ENCODE measurements at places on chromosomes 4 and X. TPM values are rescaled to one million over a fixed set of nuclear protein-coding genes. Genes with fewer than 3 reads are reported as not detected.

- H3K27me3 ChIP-seq: no peaks in the 10 kb centered on the region
- no peak overlapping the region for H3K27ac ChIP-seq
- no peak for DNase-seq
- H3K4me3 ChIP-seq: no peak overlapping the region
- no peaks in the 10 kb centered on the region for H3K4me1 ChIP-seq
Observed at GRCh38 chr4:107734120-107734519, 14.1 kb upstream of the PAPSS1 start.

DNA sequence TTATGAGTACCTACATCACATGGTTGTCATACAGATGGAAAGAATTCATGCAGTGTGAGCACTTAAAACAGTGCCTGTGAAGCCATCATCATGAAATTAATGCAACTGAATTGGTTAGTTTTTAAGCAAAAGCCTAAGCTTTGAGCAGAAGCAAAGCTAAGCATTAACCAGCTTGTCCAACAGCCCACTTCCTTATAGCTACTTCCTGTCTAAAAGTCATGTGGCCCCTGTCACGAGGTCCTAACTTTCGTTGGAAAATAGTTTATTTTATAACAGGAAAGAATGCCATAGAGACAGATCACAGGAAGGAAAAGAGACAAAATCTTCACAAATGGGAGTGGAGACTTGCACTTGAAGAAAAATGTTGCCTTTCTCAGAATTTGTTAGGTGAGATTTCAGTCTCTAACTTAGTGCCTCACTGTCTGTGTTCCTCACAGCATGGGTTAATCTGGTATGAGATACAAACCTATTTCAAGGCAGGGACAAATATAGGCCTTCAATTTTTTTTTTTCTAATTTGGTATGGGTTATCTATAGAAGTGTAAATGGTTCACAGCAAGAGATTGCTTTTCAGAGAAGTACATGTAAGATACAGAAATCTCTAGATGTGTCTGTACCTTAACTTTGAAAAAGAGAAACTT lies 27.7 kb upstream of the VCX start:
- H3K27me3 ChIP-seq: no peaks in the 10 kb centered on the region
- H3K4me1 ChIP-seq: no peaks in the 10 kb centered on the region
- no peak for DNase-seq

Gene SSX2
- total RNA-seq: not detected

DNA sequence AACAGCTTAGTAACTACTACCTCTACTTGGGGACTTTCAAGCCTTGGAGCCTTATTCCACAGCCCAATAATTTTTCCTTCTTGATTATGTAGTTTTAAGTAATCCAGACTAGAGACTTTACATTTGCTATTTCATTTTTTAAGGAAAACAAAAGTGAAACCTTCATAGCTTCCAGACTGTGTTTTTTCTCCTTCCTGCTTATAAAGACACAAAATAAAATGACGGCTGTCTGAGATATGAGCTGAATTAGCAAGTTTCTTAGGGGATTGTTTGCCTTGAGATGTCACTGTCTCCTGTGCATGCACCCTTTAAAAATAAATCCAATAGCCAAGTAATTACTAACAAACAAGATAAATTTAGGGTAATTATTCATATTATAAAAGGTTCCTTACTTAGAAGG lies 78.8 kb upstream of the PACRGL start:
- H3K4me3 ChIP-seq: no peak overlapping the region
- no peak overlapping the region for H3K27ac ChIP-seq
- no peaks in the 10 kb centered on the region for H3K36me3 ChIP-seq
- DNase-seq: no peak
- H3K4me1 ChIP-seq: peaks cover 5% of the 10 kb centered on the region

Gene TMPRSS11D
- not detected for total RNA-seq

DNA sequence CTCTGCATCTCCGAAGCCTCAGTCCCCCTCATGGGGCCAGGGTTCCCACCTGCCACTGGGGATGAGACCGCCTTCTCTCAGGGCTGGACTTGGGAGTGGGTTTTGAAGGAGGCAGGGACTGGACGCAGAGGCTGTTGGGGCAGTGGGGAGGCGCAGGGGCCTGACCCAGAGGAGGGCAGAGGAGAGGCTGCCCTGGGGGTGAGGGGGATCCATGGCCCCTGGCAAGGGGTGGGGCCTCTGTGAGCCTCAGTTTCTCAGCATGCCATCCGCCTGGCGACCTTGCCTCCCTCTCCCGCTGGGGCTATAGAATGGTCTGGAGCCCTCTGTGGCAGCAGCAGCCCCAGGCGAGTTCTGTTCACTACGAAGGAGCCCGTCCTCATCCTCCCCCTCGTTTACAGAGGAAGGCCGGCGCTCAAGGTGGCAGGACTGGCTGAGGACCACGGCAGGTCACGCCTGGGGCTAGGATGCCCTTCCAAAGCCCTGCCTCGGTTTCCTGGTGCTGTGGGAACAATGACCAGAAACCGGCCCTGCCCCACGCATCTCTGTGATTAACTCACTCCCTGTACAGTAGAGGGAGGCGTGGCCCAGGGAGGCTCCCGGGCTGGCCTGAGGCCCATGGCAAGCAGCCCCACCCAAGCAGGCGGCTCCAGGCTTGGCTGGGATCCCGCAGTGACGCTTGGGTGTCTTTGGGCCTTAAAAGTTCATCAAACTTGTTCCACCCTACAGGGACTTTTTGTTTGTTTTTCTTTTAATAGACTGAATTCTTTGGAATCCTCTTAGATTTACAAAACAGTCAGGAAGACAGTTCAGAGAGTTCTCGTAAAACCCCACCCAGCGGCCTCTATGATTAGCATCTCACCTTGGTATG lies 16.0 kb upstream of the SH3TC1 start:
- peak; percentile 78 for DNase-seq
- H3K4me1 ChIP-seq: no peaks in the 10 kb centered on the region
- no peaks in the 10 kb centered on the region for H3K27me3 ChIP-seq
- no peak overlapping the region for H3K27ac ChIP-seq
- no peaks in the 10 kb centered on the region for H3K36me3 ChIP-seq

Gene MAGEC2
- not detected for total RNA-seq

DNA sequence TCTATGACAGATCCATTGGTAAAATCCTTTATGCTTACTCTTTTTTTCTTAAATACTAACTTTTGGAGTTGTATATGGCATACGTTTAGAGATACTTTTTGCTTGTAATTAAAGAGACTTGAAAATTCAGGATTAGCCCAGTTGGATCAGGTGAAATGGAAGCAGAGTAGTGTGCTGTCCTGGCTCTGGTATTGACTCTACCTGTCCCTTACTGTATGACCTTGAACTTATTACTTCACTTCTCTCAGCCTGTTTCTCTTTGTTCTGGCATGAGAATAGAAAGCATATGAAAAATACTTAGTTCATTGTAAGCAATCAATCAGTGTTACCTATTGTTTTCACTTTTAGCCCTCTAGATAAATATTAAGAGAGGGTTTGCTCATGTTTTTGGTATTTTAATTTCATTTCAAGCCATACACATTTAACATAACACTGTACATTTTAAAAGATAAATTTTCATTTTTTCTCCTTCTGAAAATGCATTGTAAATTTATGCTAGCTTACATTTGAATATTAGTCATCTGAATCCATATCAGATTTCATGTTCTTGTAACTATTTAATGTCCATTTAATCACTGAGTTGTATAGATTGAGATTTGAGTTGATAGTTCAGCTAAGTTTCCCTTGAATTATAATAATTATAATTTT lies 35.9 kb downstream of the GUCY1B1 start:
- H3K36me3 ChIP-seq: no peaks in the 10 kb centered on the region
- H3K4me3 ChIP-seq: no peak overlapping the region
- no peak for DNase-seq
- H3K4me1 ChIP-seq: no peaks in the 10 kb centered on the region
- no peaks in the 10 kb centered on the region for H3K27me3 ChIP-seq
- no peak overlapping the region for H3K27ac ChIP-seq

DNA sequence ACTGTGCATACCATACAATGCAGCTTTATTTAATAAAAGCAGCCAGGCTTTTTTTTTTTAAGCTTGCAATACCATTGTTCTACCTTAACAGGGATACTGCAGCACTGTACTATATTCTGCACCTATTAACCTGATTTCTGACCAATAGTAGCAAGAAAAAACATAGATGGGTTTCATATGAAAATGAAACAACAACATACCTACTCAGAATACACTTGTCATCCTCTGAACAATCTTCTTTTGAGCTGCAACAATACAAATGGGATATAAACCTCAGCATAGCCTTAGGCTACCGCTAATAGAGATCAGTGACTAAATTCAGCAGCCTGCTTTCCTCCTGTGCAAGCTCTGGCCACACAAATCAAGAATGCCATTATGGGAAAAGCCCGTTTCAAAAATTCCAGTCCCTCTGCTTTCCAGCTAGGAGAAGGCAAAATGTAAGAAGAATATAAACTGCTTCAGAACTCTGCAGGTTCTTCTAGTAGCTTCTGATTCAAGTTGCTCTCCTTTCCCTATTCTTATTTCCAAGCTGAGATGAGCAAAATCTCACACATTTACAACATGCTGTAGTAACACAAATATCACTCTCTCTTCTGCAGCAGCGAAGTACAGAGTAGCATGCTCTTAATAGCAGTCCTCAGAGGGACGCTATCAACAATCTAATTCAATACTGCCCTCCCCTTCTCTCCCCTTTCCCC lies 143.4 kb downstream of the KLHL13 start:
- no peaks in the 10 kb centered on the region for H3K27me3 ChIP-seq
- no peaks in the 10 kb centered on the region for H3K4me1 ChIP-seq
- H3K36me3 ChIP-seq: no peaks in the 10 kb centered on the region
- no peak overlapping the region for H3K27ac ChIP-seq
- DNase-seq: no peak

DNA sequence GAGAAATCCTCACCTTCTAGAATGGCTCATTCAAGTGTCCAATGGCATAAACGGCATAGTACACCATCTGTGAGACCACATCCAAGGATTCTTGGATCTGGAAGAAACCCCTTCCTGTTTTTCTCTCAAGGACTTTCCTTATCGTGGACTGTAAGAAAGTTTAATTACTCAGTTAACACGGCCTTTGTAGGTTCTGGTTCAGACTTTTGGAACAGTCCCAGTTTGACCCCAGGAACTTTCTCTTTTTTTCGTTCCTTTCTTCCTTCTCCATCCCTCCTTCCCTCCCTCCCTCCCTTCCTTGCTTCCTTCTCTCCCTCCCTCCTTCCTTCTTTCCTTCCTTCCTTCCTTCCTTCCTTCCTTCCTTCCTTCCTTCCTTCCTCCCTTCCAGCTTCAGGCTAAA lies 343.5 kb upstream of the SMIM31 start:
- no peak for DNase-seq
- no peaks in the 10 kb centered on the region for H3K36me3 ChIP-seq
- no peak overlapping the region for H3K27ac ChIP-seq
- H3K27me3 ChIP-seq: no peaks in the 10 kb centered on the region
- H3K4me3 ChIP-seq: no peak overlapping the region
- H3K4me1 ChIP-seq: no peaks in the 10 kb centered on the region

GRCh38 chrX:38929966-38930421 lies 128.7 kb downstream of the MID1IP1 start:
- H3K4me3 ChIP-seq: no peak overlapping the region
- no peaks in the 10 kb centered on the region for H3K36me3 ChIP-seq
- H3K27me3 ChIP-seq: no peaks in the 10 kb centered on the region
- no peak for DNase-seq
- H3K27ac ChIP-seq: no peak overlapping the region
- H3K4me1 ChIP-seq: no peaks in the 10 kb centered on the region

- no peaks in the 10 kb centered on the region for H3K36me3 ChIP-seq
- H3K27ac ChIP-seq: no peak overlapping the region
- no peaks in the 10 kb centered on the region for H3K27me3 ChIP-seq
- H3K4me1 ChIP-seq: no peaks in the 10 kb centered on the region
Observed at GRCh38 chr4:184420881-184421416, 53.4 kb downstream of the IRF2 start.

GRCh38 chrX:19899217-19899788 lies 11.9 kb upstream of the SH3KBP1 start:
- H3K27me3 ChIP-seq: no peaks in the 10 kb centered on the region
- H3K27ac ChIP-seq: no peak overlapping the region
- no peak overlapping the region for H3K4me3 ChIP-seq
- DNase-seq: no peak

DNA sequence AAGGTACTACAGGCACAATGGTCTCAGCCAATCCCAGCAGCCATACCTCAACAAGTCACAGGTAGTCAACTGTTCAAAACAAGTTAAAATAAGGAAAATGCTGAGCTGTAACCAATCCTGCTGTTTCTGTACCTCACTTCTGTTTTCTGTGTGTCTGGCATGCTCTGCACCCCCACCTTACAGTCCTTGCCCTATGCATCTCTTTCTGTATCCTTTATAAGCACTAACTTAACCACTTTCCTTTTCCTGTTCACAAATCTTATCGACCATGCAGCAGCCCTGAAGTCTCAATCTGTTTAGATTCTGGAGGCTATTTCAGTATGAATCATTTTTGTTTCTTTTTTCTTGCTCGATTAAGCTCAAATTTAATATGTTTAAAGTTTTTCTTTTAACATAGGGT lies 12.5 kb upstream of the FAM13A start:
- H3K27me3 ChIP-seq: no peaks in the 10 kb centered on the region
- no peak for DNase-seq
- no peak overlapping the region for H3K4me3 ChIP-seq
- no peak overlapping the region for H3K27ac ChIP-seq

Gene PRRG3
- 2.3 TPM for total RNA-seq

- H3K27me3 ChIP-seq: no peaks in the 10 kb centered on the region
- no peaks in the 10 kb centered on the region for H3K4me1 ChIP-seq
- H3K27ac ChIP-seq: no peak overlapping the region
- H3K36me3 ChIP-seq: no peaks in the 10 kb centered on the region
- H3K4me3 ChIP-seq: no peak overlapping the region
- no peak for DNase-seq
Observed at GRCh38 chr4:76283900-76284299, 22.6 kb upstream of the STBD1 start.

Gene MAMLD1
- total RNA-seq: 20.6 TPM

DNA sequence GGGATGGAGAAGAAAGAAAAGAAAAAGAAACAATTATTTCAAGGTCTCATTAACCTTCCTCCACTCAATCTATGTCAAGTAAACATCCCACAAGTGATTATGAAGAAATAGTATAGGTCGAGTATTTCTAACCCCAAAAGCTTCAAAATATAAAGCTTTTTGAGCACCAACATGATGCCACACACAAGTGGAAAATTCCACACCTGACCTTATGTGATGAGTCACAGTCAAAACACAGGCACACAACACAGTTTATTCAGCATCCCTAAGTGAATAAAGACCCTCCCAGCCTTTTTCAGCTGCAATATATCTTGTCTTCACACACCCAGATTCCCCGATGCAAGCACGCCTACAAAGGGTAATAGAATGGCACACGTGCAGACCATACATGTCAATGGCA lies 51.7 kb upstream of the VEGFC start:
- H3K27me3 ChIP-seq: no peaks in the 10 kb centered on the region
- H3K36me3 ChIP-seq: no peaks in the 10 kb centered on the region
- H3K4me1 ChIP-seq: no peaks in the 10 kb centered on the region
- no peak overlapping the region for H3K27ac ChIP-seq

GRCh38 chr4:182494103-182494502 lies 250.9 kb downstream of the TENM3 start:
- no peak overlapping the region for H3K27ac ChIP-seq
- H3K4me3 ChIP-seq: no peak overlapping the region
- DNase-seq: no peak
- H3K27me3 ChIP-seq: no peaks in the 10 kb centered on the region
